ENCODE measurements at places on chromosomes 3 and 15.

DNA sequence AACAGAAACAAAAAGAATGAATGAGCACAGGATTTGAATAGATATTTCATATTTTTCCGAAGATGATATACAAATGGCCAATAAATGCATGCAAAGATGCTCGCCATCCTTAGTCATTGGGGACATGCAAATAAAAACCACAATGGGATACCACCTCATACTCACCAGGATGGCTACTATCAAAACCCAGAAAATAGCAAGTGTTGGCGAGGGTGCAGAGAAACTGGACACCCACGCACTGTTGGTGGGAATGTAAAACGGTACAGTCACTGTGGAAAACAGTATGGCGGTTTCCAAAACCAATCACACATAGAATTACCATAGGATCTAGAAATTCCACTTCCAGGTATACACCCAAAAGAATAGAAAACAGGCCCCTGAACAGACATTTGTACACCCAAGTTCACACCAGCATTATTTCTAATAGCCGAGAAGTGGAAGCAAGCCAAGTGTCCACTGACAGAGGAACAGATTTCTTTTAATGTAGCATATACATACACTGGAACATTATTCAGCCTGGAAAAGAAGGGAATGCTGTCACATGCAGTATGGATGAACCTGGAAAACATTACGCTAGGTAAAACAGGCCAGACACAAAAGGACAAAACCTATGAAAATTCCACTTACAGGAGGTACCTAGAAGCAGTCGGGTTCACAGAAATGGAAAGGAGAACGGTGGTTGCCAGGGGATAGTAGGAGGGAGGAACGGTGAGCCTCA is 3.6 kb downstream of the RNF168 start:
- no peak for DNase-seq

DNA sequence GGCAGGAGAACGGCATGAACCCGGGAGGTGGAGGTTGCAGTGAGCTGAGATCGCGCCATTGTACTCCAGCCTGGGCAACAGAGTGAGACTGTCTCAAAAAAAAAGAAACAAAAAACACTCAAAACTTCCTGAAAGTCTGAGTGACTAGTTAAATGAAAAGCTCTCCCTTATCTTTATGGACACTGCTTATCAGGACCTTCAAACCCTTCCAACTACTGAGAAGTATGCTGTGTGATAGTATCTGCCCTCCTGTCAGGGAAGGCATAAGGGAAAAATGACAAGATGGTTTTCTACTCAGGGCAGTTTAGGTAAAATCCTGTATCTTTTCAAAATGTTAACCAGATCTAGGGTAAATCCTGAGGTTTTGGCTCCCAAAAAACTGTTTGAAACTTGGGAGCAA is 21.8 kb downstream of the EMC7 start:
- DNase-seq = no peak

- DNase-seq = no peak
These were observed 639 bp downstream of the NIPA1 start for GRCh38 chr15:22786868-22787698.

GRCh38 chr3:46395210-46395661 is 11.6 kb downstream of the CCR5AS start:
- DNase-seq = no peak

GRCh38 chr3:172787746-172788145 is 37.2 kb downstream of the ECT2 start:
- no peak for DNase-seq

- no peak for DNase-seq
These were observed 63.2 kb downstream of the ASTE1 start for GRCh38 chr3:130963444-130963843.

- DNase-seq = no peak
These were observed 269.2 kb upstream of the CTNNB1 start for GRCh38 chr3:40930131-40930538.

GRCh38 chr15:45351227-45351626 is 27.1 kb downstream of the GATM start:
- no peak for DNase-seq

- DNase-seq = no peak
These were observed 7.9 kb upstream of the RPLP1 start for GRCh38 chr15:69444686-69445085.

DNA sequence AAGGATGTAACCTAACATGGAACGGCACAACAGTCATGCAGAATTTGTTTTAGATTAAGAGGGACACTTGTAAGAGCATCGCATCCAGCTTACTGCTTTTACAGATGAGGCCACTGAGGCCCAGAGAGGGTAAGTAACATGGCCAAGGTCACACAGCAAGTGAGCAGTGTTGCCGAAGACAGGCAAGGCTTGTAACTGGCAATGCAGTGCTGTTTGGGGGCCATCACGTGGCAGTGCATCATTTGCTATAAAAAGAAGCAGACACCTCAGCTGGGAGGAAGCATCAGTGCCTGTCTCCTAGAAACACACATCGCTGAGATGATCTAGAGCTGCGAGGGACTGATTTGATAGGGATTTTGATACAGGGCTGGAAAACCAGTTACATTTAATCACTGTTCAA is 108.2 kb upstream of the PROK2 start:
- no peak for DNase-seq
